Muscle of arm (tissue), 14 donors: ENCODE measurements at places on chromosomes 4 and X. TPM values are rescaled to one million over a fixed set of nuclear protein-coding genes. Genes with fewer than 3 reads are reported as not detected.

DNA sequence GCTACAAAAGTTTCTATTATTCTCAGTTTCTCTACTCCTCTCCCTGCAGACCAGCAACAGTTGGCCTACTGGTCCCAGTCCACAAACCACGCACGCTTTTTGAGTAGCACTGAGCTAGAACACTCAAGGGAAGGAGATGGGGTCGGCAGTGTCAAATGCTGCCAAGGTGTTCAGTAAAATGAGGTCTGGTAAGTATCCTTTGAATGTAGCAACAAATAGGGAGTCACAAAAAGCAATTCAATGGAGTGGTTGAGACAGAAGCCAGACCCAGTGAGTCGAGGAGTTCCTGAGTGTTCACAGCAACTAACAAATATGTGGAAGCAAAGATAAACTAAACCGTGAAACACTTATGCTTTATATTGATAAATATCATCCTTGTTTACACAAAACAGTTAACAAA is 355.7 kb downstream of the MID1IP1 start:
- no peak for DNase-seq

DNA sequence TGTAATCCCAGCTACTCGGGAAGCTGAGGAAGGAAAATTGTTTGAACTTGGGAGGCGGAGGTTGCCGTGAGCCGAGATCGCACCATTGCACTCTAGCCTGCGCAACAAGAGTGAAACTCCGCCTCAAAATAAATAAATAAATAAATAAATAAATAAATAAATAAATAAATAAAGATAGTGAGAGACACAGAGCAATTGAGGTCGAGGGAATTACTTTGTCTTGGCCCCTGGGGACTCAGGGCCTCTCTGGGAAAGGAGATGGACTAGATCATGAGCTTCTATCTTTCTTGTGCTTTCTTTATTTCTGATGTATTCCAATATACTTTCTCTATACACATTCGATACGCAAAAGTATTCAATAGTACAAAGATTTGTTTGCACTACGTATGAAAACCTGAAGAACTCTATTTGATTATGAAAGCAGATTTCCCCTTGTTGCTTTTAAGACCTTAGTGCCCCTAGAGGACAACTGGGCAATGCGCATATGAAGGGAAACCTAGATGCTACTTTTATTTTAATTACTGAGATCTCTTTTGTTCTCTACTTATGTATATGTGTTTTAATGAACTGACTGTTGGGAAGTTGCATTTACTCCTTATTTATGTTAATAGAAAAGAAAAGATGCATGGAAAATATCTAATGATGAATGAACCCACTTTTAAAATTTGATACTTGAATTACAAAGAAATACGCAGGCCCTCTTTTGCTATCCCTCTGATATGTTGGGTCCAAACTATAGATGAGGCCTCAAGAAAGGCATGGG is 12.8 kb upstream of the ELOVL6 start:
- peak; percentile 31 for DNase-seq

Gene ITM2A
- 624 TPM for polyA plus RNA-seq

Gene MANBA
- 10.1 TPM for polyA plus RNA-seq

Gene GAGE12H
- not detected for polyA plus RNA-seq

Gene SSX4
- not detected for polyA plus RNA-seq

Gene INPP4B
- 39.3 TPM for polyA plus RNA-seq
